ENCODE measurements at places on chromosomes 6 and 20. TPM values are rescaled to one million over a fixed set of nuclear protein-coding genes. Genes with fewer than 3 reads are reported as not detected.
A peak's percentile ranks its signal among the peaks of the same experiment; 100 is the strongest.

DNA sequence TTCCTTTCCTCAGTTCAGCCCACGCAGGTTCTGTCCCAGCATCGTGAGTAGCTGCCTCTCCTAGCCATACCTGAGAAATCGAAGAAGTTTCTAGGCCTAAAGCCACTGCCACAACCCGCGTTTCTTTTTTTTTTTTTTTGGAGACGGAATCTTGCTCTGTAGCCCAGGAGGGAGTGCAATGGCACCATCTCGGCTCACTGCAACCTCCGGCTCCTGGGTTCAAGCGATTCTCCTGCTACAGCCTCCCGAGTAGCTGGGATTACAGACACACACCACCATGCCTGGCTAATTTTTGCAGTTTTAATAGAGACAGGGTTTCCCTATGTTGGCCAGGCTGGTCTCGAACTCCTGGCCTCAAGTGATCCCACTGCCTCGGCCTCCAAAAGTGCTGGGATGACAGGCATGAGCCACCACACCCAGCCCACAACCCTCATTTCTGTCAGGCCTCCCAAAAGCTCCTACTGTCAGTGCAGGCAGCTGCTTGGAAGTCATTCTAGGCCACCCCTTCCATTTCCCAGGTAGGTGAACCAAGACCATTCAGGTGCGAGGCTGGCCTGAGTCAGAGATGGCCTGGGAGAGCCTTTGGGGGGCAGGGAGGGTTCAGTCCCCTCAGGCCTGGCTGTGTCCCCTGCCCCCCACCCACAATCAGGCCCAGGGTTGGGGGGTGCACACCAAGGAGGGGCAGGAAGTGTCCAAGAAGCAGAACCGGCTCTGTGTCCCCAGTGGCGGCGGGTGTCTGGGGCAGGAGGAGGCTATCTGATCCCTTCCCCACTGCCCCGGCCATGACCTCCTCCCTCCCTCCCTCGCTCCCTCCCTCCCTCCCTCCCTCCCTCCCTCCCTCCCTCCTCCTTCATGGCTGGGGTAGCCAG lies 47.2 kb downstream of the NOL4L start:
- H3K27me3 ChIP-seq = no peaks in the 10 kb centered on the region
- H3K36me3 ChIP-seq = no peaks in the 10 kb centered on the region
- no peak for DNase-seq
- H3K4me1 ChIP-seq = peaks cover 28% of the 10 kb centered on the region
- no peak overlapping the region for H3K27ac ChIP-seq
- H3K4me3 ChIP-seq = no peak overlapping the region

DNA sequence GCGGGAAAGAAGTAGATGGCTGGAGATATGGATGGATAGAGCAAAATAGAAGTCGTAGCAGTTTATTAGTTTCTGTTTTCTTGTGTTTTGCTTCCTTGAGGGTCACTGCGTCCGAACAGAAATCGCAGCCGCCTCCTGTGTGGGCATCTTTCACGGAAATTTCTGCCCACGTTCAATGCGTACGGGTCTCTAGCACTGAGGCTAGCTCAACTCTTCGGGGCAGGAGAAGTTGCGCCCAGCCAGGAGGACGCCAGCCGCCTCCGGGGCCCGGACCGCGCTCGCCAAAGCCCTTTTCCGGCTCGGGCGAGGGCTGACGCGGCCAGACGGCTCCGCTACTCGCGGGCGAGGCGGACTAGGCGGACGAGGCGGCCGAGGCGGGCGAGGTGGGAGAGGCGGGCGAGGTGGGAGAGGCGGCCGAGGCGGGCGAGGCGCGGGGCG lies 814 bp downstream of the TFAP2B start:
- H3K27ac ChIP-seq = no peak overlapping the region
- no peak for DNase-seq
- peaks cover 8% of the 10 kb centered on the region for H3K4me1 ChIP-seq
- H3K4me3 ChIP-seq = no peak overlapping the region
- peaks cover 73% of the 10 kb centered on the region for H3K27me3 ChIP-seq
- no peaks in the 10 kb centered on the region for H3K36me3 ChIP-seq

- no peak for DNase-seq
- H3K27ac ChIP-seq = no peak overlapping the region
- no peaks in the 10 kb centered on the region for H3K36me3 ChIP-seq
- no peak overlapping the region for H3K4me3 ChIP-seq
- no peaks in the 10 kb centered on the region for H3K4me1 ChIP-seq
- no peaks in the 10 kb centered on the region for H3K27me3 ChIP-seq
Observed at GRCh38 chr6:91782802-91783201, 1195.9 kb upstream of the MAP3K7 start.

GRCh38 chr6:87421576-87421975 lies 13.8 kb downstream of the CFAP206 start:
- no peak overlapping the region for H3K27ac ChIP-seq
- DNase-seq = no peak
- no peaks in the 10 kb centered on the region for H3K4me1 ChIP-seq
- H3K4me3 ChIP-seq = no peak overlapping the region
- no peaks in the 10 kb centered on the region for H3K36me3 ChIP-seq
- H3K27me3 ChIP-seq = no peaks in the 10 kb centered on the region

GRCh38 chr20:17327185-17328148 lies 100.6 kb downstream of the PCSK2 start:
- peaks cover 6% of the 10 kb centered on the region for H3K27me3 ChIP-seq
- no peak overlapping the region for H3K27ac ChIP-seq
- H3K4me1 ChIP-seq = no peaks in the 10 kb centered on the region

DNA sequence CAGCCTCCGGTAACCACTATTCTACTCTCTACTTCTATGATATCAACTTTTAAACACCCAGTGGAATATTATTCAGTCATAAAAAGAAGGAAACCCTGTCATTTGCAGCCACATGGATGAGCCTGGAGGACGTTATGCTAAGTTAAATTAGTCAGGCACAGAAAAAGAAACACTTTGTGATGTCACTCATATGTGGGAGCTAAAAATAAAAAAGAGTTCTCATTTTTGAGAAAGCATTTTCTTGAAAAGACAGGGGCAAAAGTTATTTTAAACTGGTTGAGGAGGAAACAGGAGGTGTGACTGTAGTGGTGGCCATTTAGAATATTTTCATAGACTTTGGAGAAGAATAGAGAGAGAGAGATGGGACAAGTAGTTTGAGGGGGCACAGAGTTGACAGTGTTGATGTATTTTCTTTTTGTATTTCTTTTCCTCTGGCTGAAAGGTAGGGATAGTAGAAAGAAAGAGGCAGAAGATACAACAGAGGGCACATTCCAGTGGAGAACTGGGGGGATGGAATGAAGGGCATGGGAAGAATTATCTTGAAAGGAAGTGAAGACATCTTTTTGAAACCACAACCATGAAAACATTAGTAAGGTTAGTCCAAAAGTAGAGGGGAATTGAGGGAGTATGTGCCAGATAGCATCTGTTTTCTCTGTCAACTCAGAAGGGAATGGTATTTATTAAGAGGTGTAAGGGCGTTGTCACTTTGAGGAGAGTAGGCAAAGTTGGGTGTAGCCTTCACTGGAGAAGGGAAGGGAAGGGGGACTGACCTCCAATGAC lies 181.3 kb upstream of the GMDS start:
- H3K4me3 ChIP-seq = no peak overlapping the region
- H3K4me1 ChIP-seq = no peaks in the 10 kb centered on the region
- H3K27me3 ChIP-seq = no peaks in the 10 kb centered on the region
- H3K27ac ChIP-seq = no peak overlapping the region

- no peaks in the 10 kb centered on the region for H3K4me1 ChIP-seq
- no peaks in the 10 kb centered on the region for H3K36me3 ChIP-seq
- H3K27ac ChIP-seq = no peak overlapping the region
Observed at GRCh38 chr6:82882363-82883023, 183.1 kb downstream of the UBE3D start.

DNA sequence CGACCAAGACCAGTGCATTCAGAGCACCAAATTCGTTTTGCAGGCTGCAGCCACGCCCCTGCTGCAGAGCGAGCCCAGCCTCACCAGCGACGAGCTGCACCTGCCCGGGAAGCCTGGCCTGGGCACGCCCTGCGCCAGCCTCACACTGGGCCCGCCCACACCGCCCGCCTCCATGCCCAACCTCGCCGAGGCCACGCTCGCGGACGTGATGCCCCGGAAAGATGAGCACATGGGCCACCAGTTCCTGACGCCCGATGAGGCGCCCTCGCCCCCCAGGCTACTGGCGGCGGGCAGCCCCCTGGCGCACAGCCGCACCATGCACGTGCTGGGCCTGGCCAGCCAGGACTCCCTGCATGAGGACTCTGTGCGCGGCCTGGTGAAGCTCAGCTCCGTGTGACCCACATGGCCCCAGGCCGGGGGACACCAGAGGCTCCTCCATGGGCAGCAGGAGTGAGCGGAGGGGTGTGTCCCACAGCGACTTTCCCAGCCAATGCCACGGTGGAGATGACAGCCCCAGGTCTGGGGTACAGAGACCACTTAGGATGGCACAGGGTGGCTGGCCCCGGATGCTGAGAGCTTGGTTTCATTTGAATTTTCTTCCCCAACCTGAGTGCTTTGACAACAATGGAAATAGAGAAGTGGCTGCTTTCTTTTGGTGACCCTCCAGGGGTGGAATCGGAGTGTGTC lies 150.2 kb upstream of the SNX9 start:
- H3K27ac ChIP-seq = no peak overlapping the region
- H3K4me3 ChIP-seq = no peak overlapping the region
- no peaks in the 10 kb centered on the region for H3K4me1 ChIP-seq
- no peak for DNase-seq
- no peaks in the 10 kb centered on the region for H3K27me3 ChIP-seq
- no peaks in the 10 kb centered on the region for H3K36me3 ChIP-seq

DNA sequence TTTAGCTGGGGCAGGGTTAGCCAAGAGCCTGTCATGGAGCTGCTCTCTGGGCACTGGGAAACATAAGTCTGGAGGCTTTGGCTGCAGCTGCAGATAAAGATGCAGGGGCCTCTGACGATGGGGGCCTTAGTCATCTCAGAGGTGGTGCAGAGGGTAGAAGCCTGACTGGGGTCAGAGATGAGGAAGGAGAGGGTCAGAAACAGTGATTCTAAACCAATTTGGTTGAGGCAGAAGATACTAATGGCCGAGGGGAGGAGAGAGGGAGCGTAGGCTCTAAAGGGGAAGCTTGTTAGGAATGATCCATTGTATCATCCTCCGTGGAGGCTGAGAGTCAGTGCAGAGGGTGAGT lies 33.8 kb downstream of the PLEKHG1 start:
- no peaks in the 10 kb centered on the region for H3K27me3 ChIP-seq
- DNase-seq = no peak
- no peaks in the 10 kb centered on the region for H3K36me3 ChIP-seq
- no peak overlapping the region for H3K4me3 ChIP-seq

DNA sequence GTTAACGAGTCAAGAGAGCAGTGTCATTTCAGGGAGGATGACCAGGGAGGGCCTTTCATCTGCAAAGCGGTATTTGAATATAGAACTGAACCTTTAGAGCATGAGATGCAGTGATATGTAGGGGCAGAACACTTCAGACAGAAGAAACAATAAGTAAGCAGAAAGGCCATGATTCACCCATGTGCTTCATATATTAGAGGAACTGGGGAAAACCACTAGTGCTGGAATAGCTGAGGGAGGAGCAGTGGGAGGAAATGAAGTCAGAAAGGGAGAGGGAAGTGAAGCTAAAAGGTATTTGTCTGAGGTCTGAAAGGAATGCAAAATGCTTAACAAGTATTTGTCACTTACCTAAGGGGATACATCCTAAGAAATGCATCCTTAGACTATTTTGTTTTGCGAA lies 391.2 kb downstream of the ADGRB3 start:
- H3K36me3 ChIP-seq = no peaks in the 10 kb centered on the region
- H3K4me1 ChIP-seq = no peaks in the 10 kb centered on the region

DNA sequence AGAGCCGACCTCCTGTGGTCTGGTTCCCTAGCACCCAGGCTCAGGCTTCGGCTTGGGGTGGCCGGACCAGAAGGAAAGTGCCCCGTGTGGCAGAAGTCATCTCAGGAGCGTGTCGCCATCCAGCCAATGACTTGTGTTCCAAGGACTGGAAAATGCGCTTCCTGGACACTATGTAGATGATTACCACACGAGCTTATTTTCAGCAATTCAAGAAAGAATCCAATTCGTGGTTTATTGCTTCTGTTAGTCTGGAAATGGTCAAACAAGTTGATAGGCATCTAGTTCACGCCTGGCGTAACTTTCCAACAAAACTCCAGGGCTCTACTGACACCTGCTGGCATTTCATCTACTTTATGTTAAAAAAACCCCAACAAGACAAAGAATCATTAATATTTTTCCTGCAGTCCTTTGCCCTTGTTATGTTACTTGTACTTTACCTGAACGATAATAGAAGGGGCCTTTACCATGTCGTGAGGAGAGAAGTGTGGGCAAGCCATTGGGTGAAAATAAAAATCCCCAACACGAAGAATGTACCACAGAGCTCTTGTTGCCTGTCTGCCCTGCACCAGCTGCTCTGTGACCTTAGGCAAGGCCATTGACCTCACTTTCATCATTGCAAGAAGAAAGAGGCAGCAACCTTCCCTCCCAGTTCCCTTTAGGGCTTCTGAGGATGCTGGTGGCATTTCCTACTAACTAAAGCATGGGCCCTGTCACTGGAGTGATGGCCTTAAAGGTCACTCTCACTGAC lies 154.7 kb upstream of the LAMP5 start:
- no peaks in the 10 kb centered on the region for H3K36me3 ChIP-seq
- H3K27me3 ChIP-seq = no peaks in the 10 kb centered on the region
- no peak overlapping the region for H3K27ac ChIP-seq
- peak; percentile 23 for DNase-seq
- H3K4me1 ChIP-seq = no peaks in the 10 kb centered on the region

- DNase-seq = peak; percentile 62
- H3K36me3 ChIP-seq = no peaks in the 10 kb centered on the region
- peak within 1 kb of the TSS; percentile 32 for H3K4me3 ChIP-seq
- no peaks in the 10 kb centered on the region for H3K27me3 ChIP-seq
Observed at GRCh38 chr20:63830841-63831588, at the start of gene ZBTB46. ZBTB46 (minus strand) TSS chr20:63831264; CDS start chr20:63790757, 40,507 bp downstream.

- no peak for DNase-seq
- no peaks in the 10 kb centered on the region for H3K27me3 ChIP-seq
- no peaks in the 10 kb centered on the region for H3K36me3 ChIP-seq
- no peak overlapping the region for H3K27ac ChIP-seq
Observed at GRCh38 chr6:106369739-106370138, 9.2 kb downstream of the CRYBG1 start.

The NHLRC1 gene
- 4.2 TPM for polyA plus RNA-seq

The GRM4 gene
- not detected for polyA plus RNA-seq

The DYNLT2 gene
- 2.3 TPM for polyA plus RNA-seq

The SAMD5 gene
- polyA plus RNA-seq = 0.64 TPM

Measured in adrenal gland (tissue), 19 donors.